Metanephros (tissue), 2 donors: ENCODE measurements at places on chromosomes 3 and 15. TPM values are rescaled to one million over a fixed set of nuclear protein-coding genes. Genes with fewer than 3 reads are reported as not detected.

The SPATA12 gene
- total RNA-seq = not detected

The ARNT2 gene
- 42.5 TPM for total RNA-seq

The CELSR3 gene
- 0.70 TPM for total RNA-seq

The HTR3E gene
- total RNA-seq = not detected

The MYLK gene
- total RNA-seq = 224 TPM

The CTXN2 gene
- not detected for total RNA-seq

The GHSR gene
- total RNA-seq = not detected

The PHLDB2 gene
- 99.8 TPM for total RNA-seq

The HHATL gene
- total RNA-seq = 9.0 TPM

The GP9 gene
- total RNA-seq = 3.8 TPM

The DCBLD2 gene
- 50.6 TPM for total RNA-seq

The CAMK2N2 gene
- 0.70 TPM for total RNA-seq

The CKMT1A gene
- 0.47 TPM for total RNA-seq

The CCDC39 gene
- total RNA-seq = not detected

The PCCB gene
- total RNA-seq = 47.6 TPM

The FETUB gene
- not detected for total RNA-seq

The CPA3 gene
- total RNA-seq = 1.6 TPM
